Mesothelial cell of epicardium (in vitro differentiated cells): ENCODE measurements at places on chromosomes 11 and 22.

DNA sequence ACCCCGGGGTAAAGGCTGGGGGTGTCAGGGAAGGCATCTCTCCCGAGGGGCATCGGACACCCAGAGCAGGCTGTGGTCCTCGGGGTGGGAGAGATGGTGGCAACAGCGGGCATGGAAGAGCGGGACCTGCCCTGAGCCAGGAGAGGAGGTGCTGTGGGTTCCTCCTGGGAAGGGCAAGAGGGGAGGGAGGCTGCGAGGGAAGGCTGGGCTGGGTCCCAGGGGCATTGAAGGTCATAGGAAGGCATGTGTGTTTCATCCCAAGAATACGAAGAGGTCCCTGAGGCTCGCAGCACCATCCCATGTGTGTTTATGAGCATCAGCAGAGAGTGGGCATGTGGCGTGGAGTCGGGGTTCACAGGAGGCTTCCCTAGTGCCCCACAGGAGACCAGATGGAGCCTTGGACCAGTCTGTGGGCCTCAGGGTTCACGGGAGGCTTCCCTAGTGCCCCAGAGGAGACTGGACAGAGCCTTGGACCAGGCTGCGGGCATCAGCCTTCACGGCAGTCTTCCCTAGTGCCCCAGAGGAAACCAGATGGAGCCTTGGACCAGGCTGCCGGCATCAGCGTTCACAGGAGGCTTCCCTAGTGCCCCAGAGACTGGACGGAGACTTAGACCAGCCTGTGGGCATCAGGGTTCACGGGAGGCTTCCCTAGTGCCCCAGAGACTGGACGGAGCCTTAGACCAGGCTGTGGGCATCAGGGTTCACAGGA lies 420.6 kb downstream of the BRD1 start:
- H3K4me1 ChIP-seq, result peaks cover 3% of the 10 kb centered on the region
- peak; percentile 34 for DNase-seq
- H3K36me3 ChIP-seq, result no peaks in the 10 kb centered on the region
- H3K27me3 ChIP-seq, result peaks cover 39% of the 10 kb centered on the region

DNA sequence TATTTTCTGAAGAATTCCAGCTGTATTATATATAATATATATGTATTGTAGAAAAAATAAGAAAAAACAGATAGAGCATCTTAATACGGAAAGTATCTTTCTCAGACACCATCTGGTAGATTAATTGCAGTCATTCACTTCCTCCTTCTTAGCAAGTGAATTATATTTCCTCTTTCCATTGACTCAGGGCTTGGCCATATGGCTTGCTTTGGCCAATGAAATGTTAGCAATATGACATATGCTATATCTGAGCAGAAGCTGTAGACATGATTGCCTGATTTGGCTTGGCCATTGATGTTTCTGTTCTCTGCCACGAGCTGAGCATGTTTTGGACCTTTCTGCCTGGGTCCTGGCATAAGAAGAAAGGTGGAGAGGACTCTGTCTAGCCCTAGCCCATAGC lies 34.4 kb upstream of the ZBED5 start:
- no peak overlapping the region for H3K4me3 ChIP-seq
- peaks cover 27% of the 10 kb centered on the region for H3K36me3 ChIP-seq
- H3K27ac ChIP-seq, result peak overlapping the region; percentile 25
- no peaks in the 10 kb centered on the region for H3K27me3 ChIP-seq

GRCh38 chr11:44970293-44970692 lies 19.6 kb upstream of the TP53I11 start:
- peaks cover 3% of the 10 kb centered on the region for H3K4me1 ChIP-seq
- H3K36me3 ChIP-seq, result no peaks in the 10 kb centered on the region
- no peak overlapping the region for H3K27ac ChIP-seq
- no peak overlapping the region for H3K4me3 ChIP-seq

GRCh38 chr11:86477495-86478155 lies 102.9 kb downstream of the CCDC81 start:
- DNase-seq, result no peak
- H3K4me1 ChIP-seq, result peaks cover 11% of the 10 kb centered on the region
- no peak overlapping the region for H3K27ac ChIP-seq
- no peaks in the 10 kb centered on the region for H3K27me3 ChIP-seq

DNA sequence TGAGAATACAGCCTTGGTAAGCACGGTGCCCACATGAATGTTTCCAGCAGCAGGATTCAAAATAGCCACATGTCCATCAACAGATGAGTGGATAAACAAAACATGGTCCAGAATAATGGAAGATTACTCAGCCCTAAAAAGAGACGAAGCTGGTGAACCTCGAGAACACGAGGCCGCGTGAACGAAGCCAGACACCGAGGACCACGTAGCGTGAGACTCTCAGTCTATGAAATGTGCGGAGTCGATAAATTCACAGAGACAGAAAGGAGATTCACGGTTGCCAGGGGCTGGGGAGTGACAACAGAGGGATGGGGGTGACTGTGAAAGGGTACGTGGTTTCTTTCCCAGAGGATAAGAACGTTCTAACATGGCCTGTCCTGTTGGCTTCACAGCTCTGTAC lies 2.9 kb upstream of the ASCL2 start:
- no peak for DNase-seq
- no peaks in the 10 kb centered on the region for H3K36me3 ChIP-seq
- H3K4me1 ChIP-seq, result peaks cover 19% of the 10 kb centered on the region
- H3K27me3 ChIP-seq, result peaks cover 68% of the 10 kb centered on the region
- no peak overlapping the region for H3K4me3 ChIP-seq

DNA sequence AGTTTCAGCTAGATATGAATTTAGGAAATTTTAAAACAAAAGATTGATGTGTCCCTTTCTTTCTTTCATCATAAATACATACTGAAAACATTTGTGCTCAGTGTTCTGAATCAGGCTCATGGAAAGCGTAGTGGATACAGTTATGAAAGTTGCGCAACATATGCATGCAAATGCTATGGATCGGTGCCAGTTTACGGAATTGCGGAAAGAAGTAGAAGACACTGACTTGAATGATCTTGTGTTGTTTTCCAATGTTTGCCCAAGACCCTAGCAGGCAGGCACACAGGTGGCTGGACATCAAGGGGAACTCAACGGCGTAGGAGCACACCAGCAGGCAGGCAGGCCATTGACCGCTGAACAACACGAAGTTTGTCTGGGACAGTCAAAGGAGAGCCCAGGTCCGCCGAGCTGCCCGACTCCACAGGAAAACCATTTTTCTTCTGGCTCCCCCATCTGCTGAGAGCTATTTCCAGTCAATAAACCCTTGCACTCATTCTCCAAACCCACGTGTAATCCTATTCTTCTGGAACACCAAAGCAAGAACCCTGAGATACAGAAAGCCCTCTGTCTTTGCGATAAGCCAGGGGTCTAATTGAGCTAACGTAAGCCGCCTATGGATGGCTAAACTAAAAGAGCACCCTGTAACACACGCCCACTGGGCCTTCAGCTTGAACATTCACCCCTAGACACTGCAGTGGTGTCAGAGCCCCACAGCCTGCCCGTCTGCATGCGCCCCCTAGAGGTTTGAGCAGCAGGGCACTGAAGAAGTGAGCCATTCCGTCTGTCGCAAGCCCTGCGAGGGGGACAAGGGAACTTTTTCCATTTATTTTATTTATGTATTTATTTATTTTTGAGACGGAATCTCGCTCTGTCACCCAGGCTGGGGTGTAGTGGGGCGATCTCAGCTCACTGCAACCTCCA lies 7.4 kb upstream of the BIRC3 start:
- no peak overlapping the region for H3K27ac ChIP-seq
- H3K27me3 ChIP-seq, result no peaks in the 10 kb centered on the region
- H3K36me3 ChIP-seq, result no peaks in the 10 kb centered on the region
- H3K4me1 ChIP-seq, result peaks cover 26% of the 10 kb centered on the region
- DNase-seq, result no peak

DNA sequence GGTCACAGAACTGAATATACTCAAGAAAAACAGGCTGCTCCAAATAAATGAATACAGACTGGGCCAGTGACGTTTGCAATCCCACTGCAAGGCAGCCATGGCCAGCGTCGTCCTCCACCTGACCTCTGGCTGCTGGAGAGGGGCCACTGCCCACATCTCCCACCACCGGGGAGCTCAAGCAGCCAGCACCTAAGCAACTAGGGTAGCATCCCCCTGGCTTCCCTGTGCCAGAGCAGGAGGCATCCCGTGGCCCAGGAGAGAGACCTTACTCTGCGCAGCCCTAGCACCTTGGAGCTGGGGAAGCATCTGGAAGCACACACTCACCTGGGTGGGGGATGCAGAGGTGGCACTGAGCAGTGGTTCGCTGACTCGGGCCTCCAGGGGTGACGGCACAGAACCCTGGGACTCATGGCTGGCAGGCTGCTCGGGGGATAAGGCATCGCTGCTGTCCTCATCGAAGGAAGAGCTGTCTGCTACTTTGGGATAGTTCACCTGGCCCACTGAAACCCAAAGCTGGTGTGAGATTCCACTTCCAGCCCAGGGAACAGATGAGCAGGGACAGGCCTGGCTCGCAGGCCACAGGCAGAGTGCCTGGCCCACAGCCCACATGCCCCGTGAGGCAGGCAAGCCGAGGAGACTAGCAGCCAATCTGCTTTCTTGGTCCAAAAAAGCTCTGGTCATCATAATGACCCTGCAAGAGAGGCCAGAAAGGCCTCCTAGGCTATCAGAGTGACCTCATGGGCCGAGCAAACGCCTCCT lies 53.7 kb downstream of the SGSM3 start:
- no peak overlapping the region for H3K27ac ChIP-seq
- no peaks in the 10 kb centered on the region for H3K27me3 ChIP-seq
- no peak overlapping the region for H3K4me3 ChIP-seq
- peaks cover 29% of the 10 kb centered on the region for H3K36me3 ChIP-seq
- no peak for DNase-seq
- no peaks in the 10 kb centered on the region for H3K4me1 ChIP-seq

DNA sequence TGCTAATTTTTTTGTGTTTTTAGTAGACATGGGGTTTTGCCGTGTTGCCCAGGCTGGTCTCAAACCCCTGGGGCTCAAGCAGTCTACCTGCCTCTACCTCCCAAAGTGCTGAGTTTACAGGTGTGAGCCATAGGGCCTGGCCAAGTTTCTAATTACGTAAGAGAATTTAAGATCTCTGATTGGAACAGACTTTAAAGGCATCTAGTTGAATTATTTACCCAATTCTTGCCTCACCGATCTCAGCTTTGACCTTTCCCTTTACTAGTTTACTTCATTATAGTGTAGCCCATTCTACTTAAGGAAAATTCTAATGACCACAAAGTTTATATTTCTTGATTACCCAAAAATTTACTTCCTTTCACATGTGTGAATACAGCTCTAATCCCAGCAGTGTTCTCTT lies 81.6 kb downstream of the YAP1 start:
- peaks cover 14% of the 10 kb centered on the region for H3K36me3 ChIP-seq
- no peaks in the 10 kb centered on the region for H3K27me3 ChIP-seq
- H3K4me1 ChIP-seq, result peaks cover 43% of the 10 kb centered on the region
- peak overlapping the region; percentile 78 for H3K27ac ChIP-seq

DNA sequence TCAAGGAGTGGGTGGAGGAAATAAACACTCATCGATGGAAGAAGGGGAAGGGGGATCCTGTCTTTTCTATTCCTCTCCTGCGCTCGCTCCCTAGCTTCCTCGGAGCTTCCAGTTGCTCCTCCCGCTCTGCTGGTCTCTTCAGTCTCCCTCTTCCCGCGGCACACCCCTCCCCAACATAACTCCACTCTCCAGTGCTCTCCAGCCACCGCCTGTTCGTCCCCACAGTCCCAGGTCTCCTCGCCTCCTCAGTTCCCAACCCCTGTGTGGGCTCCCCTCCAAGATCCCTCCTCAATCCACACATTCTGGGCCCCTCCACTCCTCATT lies 438 bp downstream of the ZW10 start:
- H3K36me3 ChIP-seq, result peaks cover 8% of the 10 kb centered on the region
- peak overlapping the region; percentile 99 for H3K4me3 ChIP-seq

DNA sequence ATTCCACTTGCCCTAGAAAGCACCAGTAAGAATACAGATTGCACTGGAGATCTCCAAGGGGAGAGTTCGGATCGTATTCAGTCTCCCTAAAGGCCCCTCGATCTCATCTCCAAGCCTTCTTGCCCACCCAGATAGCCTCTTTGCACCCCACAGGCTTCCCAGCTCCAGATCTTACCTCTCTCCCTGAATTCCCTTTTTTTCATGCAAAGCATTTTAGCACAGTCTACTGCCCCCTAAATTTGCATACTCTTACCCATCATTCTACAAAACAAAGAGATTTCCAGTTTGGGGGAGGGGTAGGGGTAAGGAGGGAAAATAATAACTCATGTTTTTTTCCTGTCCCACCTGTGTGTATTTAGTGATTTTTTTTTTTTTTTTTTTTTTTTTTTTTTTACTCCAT lies 105.2 kb downstream of the NAV2 start:
- H3K4me3 ChIP-seq, result no peak overlapping the region
- no peaks in the 10 kb centered on the region for H3K27me3 ChIP-seq

GRCh38 chr11:117933475-117933874 lies 4.3 kb upstream of the TMPRSS13 start:
- H3K4me3 ChIP-seq, result no peak overlapping the region
- peaks cover 72% of the 10 kb centered on the region for H3K4me1 ChIP-seq
- no peaks in the 10 kb centered on the region for H3K27me3 ChIP-seq

DNA sequence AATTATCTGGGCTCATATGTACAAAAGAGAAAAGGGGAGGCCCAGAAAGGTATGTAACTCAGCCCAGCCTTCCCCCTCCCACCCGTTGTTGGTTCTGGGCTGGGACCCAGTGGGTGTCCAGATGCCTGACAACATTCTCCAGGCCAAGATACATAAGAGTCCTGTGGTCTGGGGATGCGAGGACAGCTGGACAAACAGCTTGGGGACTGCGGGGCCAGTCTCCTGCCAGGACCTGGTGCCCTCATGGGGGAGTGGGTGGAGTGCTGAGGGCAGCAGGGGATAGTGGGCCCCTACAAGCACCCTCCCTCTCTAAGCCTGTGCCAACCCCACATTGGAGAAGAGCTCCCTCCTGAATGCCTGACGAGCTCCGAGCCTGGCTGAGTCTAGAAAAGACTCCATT lies 3.5 kb upstream of the SLC22A6 start:
- no peak overlapping the region for H3K27ac ChIP-seq
- no peak for DNase-seq
- peaks cover 48% of the 10 kb centered on the region for H3K27me3 ChIP-seq
- H3K4me1 ChIP-seq, result no peaks in the 10 kb centered on the region
- no peak overlapping the region for H3K4me3 ChIP-seq

- H3K27me3 ChIP-seq, result no peaks in the 10 kb centered on the region
- H3K4me3 ChIP-seq, result no peak overlapping the region
- peaks cover 23% of the 10 kb centered on the region for H3K36me3 ChIP-seq
- no peak overlapping the region for H3K27ac ChIP-seq
Observed at GRCh38 chr11:79287952-79288351, 152.9 kb downstream of the TENM4 start.

- no peaks in the 10 kb centered on the region for H3K36me3 ChIP-seq
- no peak within 1 kb of the TSS for H3K27ac ChIP-seq
- H3K4me1 ChIP-seq, result peaks cover 10% of the 10 kb centered on the region
- no peak within 1 kb of the TSS for H3K4me3 ChIP-seq
- peak; percentile 76 for DNase-seq
Observed at GRCh38 chr11:113974741-113975470, at the start of gene HTR3A. Gene HTR3A (plus strand): TSS chr11:113975108. CDS start chr11:113975326, 218 bp downstream.

- no peaks in the 10 kb centered on the region for H3K36me3 ChIP-seq
- H3K4me3 ChIP-seq, result no peak overlapping the region
- DNase-seq, result no peak
- H3K4me1 ChIP-seq, result peaks cover 53% of the 10 kb centered on the region
- peak overlapping the region; percentile 66 for H3K27ac ChIP-seq
- no peaks in the 10 kb centered on the region for H3K27me3 ChIP-seq
Observed at GRCh38 chr22:30233582-30233981, 13.0 kb downstream of the LIF start.

GRCh38 chr11:103047837-103048236 lies 44.1 kb downstream of the DCUN1D5 start:
- no peaks in the 10 kb centered on the region for H3K4me1 ChIP-seq
- no peak for DNase-seq
- no peak overlapping the region for H3K4me3 ChIP-seq
- H3K36me3 ChIP-seq, result peaks cover 2% of the 10 kb centered on the region
- H3K27ac ChIP-seq, result no peak overlapping the region
